ENCODE measurements at places on chromosomes 1 and 21.

DNA sequence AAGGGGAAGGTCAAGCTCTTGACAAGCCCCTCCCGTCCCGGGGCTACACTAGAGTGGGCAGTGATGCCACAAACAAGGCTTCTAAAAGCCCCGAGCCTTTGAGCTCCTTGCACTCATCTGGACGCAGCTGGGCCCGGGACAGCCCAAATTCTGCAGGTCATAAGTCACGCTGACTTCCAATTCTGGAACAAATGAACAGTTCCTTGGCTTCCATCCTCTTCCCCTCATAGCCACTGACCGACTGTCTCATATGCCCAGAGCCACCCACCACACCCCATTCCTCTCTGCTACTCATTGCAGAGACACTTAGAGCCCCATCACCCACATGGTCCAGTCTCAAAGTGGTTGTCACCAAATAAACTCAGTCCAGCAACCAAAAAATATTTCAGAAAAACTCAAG lies 32.8 kb upstream of the PRELP start:
- ATAC-seq: no peak

GRCh38 chr1:16716691-16717335 lies 23.5 kb upstream of the RNU1-4 start:
- no peak for ATAC-seq

DNA sequence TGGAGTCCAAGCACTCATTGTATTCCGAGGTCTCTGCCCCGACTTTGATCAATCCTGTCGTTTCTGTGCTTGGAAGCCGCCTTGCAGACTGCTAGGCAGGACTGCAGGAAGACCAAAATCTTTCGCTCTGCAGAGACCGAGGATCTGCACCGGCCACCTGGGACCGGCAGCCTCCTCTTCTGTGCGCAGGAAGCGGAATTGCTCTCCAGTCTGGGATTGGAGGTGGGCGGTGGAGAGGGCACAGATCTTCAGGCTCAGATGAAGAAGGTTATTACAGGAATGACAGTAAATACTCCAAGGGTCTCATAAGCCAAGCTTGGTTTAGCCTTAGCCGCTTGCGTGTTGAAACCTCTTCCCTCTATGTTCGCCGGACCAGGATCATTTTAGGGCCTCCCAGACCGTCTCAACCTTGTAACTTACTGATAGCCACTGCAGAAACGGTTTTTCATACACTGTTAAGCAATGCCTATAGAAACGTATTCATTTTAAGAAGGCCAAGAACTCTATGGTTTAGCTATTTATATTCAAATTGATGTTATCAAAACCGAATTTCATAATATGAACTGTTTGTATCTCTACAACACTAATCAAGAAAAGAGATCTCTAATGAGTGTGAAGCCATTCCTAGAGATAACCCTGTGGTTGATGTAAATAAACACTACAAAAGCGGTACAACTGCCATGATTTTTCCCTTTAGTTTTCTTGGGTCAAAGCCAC lies 1.1 kb downstream of the MIA3 start:
- ATAC-seq: no peak

- no peak for ATAC-seq
These were observed 24.8 kb upstream of the ATP2B4 start for GRCh38 chr1:203601716-203602309.

GRCh38 chr1:243293941-243294722 lies 38.3 kb downstream of the SDCCAG8 start:
- ATAC-seq: no peak

- ATAC-seq: no peak
These were observed 301.6 kb downstream of the HLX start for GRCh38 chr1:221180704-221181368.

DNA sequence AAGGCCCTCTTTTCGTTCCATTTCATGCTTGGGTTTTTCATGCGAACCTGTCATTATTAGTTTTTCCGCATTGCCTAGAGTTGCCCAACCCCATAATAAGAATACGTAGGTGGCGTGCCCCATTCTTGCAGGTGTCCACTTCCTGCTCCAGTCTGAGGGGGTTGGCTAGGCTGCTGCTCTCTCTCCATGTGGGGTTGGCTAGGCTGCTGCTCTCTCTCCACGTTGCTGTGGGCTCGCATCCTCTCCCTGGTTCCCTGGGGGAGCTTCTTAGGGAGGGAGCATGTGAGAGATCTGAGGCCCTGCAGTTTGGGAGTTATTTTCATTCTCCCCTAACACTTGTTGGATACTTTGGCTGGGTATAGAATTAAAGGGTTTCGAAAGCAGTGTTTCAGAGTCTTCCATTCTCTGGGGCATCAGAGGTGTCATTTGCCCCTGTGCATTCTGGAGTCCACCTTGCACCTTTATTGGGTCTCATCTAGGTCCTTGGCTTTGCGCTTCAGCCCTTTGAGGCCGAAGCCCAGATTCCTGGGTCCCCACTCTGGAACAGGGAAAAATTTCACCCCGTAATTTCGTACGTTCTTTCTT lies 8.6 kb downstream of the C1orf35 start:
- ATAC-seq: no peak

- no peak for ATAC-seq
These were observed 93.8 kb downstream of the CHD1L start for GRCh38 chr1:147336291-147336690.

DNA sequence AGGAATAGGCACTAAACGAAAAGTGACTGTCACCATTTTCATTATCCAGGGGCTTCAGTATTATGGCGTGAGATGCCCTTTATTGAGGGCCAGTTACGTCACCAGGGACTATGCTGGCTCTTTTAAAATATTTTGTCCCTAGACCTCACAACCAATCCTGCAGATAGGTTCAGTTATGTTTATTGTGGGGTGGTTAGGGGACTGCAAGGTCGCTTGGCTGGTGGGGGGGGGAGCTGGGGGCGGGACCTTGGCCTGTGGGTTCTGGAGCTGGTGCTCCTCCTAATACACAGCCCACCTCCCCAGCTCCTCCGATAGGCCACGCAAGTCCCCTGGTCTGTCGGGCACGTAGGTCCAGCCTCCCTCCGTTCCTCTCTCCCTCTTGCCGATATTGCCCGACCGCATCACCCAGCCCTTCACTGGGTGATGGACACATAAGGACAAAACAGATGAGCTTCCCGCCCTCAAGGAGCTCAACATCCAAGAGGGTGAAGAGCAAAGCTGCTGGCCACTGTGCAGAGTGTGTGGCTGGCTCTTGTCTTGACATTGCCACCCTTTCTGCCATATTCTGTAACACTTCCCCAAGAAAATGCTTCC lies 271.8 kb downstream of the MATN1 start:
- ATAC-seq: no peak

DNA sequence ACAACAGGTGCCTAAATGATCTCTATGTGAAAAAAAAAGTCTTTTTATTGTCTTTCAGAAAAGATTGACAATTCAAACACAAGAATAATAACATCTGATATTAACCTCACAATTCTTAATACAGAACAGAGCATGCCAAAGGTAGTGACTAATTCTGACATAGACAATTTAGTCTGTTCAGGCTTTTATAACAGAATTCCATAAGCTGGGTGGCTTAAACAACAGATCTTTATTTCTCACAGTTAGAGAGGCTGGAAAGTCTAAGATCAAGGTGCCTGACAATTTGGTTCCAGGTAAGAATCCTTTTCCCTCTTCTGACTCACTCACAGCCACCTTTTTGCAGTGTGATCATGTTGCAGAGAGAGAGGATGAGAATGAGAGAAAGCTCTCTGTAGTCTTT lies 27.0 kb downstream of the DPYD start:
- ATAC-seq: no peak

All from activated T-helper 17 cell treated with anti-CD3 and anti-CD28 coated beads, Interleukin-2, amount 50 U/mL, for 72 hours (primary cell).